ENCODE measurements at places on chromosomes 11 and 22. TPM values are rescaled to one million over a fixed set of nuclear protein-coding genes. Genes with fewer than 3 reads are reported as not detected.

DNA sequence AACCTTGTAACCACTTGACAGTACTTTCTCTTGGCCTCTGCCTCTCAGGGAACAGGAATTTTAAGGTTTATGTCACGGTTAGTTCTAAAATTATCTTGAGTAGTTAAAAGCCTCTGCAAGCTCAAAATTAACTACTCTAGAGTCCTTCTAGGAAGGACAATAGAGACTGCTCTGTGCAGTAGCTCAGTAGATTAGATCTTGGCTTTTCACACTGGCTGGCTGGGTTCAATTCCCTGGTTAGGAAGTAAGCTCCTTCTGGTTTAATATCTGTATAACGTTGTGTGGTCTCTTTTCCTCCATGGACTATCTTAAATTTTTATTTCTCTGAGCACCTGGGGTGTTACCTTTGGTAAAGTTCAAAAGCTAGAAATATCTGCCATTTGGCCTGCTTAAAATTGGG is 109.2 kb downstream of the AASDHPPT start:
- no peaks in the 10 kb centered on the region for H3K36me3 ChIP-seq
- no peaks in the 10 kb centered on the region for H3K4me1 ChIP-seq
- H3K4me3 ChIP-seq = no peak overlapping the region
- no peak overlapping the region for H3K27ac ChIP-seq

DNA sequence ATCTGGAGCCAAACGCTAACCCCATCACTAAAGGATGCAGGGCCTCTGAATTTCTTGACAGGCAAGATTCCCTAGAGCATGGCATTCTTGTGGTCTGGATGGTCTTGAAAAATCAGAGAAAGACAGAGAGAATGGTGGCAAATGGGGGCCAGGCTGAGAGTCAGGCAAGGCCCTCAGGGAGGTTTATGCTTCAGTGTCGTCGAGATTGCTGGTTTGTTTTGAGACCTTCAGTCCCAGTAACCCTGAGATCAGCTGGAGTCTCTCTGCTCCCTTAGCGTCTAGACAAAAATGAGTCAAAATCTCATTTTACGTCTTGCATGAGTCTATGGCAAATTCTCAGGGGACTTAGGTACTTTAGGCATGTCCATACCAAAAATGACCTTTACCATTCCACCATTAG is 539.3 kb downstream of the SOX6 start:
- no peak overlapping the region for H3K27ac ChIP-seq
- H3K4me3 ChIP-seq = no peak overlapping the region
- H3K4me1 ChIP-seq = peaks cover 2% of the 10 kb centered on the region
- H3K27me3 ChIP-seq = peaks cover 2% of the 10 kb centered on the region
- DNase-seq = no peak

GRCh38 chr11:85884581-85885021 is 29.4 kb downstream of the CCDC83 start:
- H3K27ac ChIP-seq = no peak overlapping the region
- H3K4me3 ChIP-seq = no peak overlapping the region
- H3K4me1 ChIP-seq = no peaks in the 10 kb centered on the region

- H3K4me1 ChIP-seq = no peaks in the 10 kb centered on the region
- no peak overlapping the region for H3K27ac ChIP-seq
- H3K27me3 ChIP-seq = peaks cover 3% of the 10 kb centered on the region
- no peaks in the 10 kb centered on the region for H3K36me3 ChIP-seq
- DNase-seq = no peak
Observed at GRCh38 chr11:123924027-123924426, 15.4 kb upstream of the OR4D5 start.

- H3K27ac ChIP-seq = no peak overlapping the region
- H3K36me3 ChIP-seq = peaks cover 5% of the 10 kb centered on the region
- no peak for DNase-seq
- H3K27me3 ChIP-seq = no peaks in the 10 kb centered on the region
- no peak overlapping the region for H3K4me3 ChIP-seq
- peaks cover 37% of the 10 kb centered on the region for H3K4me1 ChIP-seq
Observed at GRCh38 chr11:117072517-117073461, 25.4 kb downstream of the SIK3 start.

- H3K27ac ChIP-seq = no peak overlapping the region
- H3K4me3 ChIP-seq = no peak overlapping the region
- no peaks in the 10 kb centered on the region for H3K4me1 ChIP-seq
- H3K36me3 ChIP-seq = no peaks in the 10 kb centered on the region
- DNase-seq = no peak
Observed at GRCh38 chr11:33454264-33454663, 197.1 kb downstream of the HIPK3 start.

DNA sequence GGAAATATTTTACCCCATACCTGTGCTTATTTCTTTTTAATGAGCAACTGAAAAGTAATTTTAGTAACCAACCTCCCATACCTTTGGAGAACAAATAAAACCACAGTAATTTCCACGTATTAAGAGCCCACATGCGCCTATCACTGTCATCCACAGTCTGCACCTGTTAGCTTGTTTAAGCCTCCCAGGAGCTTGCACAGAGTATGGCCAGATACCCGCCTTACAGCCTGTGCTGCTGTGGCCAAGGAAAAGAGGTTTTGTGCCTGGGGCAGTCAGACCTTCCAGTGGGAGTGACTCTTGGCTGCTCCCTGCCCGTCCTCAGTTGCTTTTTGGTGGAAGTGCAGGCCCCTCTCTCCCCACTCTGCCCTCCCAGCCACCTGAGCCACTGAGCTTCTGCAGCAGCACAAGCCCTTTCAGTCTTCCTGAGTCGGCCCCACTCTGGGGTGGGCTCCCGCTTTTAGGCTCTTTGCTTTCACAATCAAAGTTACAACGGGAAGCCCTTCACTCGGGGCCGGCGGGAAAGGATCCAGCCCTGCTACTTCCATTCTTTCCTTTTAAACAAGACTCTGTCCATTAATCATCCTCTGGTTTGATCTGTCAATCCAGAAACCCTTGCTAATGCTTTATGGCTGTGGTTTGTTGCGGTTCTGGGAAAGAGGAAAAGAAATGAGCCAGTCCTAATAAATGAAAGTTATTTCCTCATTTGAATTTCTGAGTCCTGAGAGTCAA is 308.8 kb downstream of the TBC1D22A start:
- DNase-seq = no peak
- H3K4me3 ChIP-seq = no peak overlapping the region
- H3K4me1 ChIP-seq = peaks cover 10% of the 10 kb centered on the region
- no peak overlapping the region for H3K27ac ChIP-seq
- H3K27me3 ChIP-seq = no peaks in the 10 kb centered on the region

- peaks cover 69% of the 10 kb centered on the region for H3K36me3 ChIP-seq
- H3K27me3 ChIP-seq = no peaks in the 10 kb centered on the region
- no peak overlapping the region for H3K4me3 ChIP-seq
- no peak overlapping the region for H3K27ac ChIP-seq
Observed at GRCh38 chr11:134157451-134157850, 66.3 kb downstream of the NCAPD3 start.

DNA sequence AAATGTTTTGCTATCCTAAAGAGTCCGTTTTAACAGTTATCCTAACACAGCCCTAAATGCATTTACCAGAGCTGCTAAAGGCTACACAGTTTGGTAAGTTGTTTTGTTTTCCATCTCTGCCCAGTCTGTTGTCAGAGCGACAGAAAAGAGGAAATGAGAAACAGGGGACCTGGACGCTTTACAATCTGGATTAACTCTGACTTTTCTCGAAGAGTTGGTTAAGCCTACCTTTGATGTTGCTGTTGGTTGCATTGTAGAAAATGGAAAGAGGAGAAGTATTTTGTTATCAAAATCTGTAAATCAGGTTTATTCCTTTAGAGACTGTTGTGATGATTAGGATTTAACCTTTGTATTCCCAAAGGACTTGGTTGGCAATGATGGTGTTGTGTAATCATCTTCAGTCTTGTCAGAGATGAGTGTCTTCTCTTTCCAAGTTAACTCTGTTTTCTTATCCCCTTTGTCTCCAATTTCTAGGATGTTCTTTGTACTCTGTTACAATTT is 481 bp downstream of the ANGPTL5 start:
- peak overlapping the region; percentile 39 for H3K27ac ChIP-seq
- DNase-seq = no peak
- H3K4me3 ChIP-seq = peak overlapping the region; percentile 87
- H3K36me3 ChIP-seq = no peaks in the 10 kb centered on the region
- peaks cover 25% of the 10 kb centered on the region for H3K4me1 ChIP-seq
- H3K27me3 ChIP-seq = no peaks in the 10 kb centered on the region

DNA sequence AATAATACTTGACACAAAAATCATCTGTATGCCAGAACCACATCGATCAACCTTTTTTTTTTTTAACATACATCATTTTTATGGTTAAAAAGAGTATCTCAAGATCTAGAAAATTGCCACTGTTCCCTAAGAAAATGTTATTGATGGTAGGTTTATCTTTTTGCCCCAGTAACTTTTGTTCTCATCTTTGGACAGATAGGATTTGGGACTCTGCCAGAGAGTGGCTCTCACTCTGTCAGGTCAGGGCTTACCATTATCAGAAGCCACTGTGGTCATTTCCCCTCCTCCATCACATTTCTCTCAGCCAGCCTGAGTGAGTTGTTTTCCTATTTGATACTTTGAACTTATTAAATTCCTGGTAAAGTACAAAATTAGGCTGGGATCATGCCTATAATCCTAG is 47.9 kb upstream of the YWHAH start:
- no peak overlapping the region for H3K27ac ChIP-seq
- no peaks in the 10 kb centered on the region for H3K27me3 ChIP-seq
- DNase-seq = no peak
- H3K4me1 ChIP-seq = peaks cover 2% of the 10 kb centered on the region

DNA sequence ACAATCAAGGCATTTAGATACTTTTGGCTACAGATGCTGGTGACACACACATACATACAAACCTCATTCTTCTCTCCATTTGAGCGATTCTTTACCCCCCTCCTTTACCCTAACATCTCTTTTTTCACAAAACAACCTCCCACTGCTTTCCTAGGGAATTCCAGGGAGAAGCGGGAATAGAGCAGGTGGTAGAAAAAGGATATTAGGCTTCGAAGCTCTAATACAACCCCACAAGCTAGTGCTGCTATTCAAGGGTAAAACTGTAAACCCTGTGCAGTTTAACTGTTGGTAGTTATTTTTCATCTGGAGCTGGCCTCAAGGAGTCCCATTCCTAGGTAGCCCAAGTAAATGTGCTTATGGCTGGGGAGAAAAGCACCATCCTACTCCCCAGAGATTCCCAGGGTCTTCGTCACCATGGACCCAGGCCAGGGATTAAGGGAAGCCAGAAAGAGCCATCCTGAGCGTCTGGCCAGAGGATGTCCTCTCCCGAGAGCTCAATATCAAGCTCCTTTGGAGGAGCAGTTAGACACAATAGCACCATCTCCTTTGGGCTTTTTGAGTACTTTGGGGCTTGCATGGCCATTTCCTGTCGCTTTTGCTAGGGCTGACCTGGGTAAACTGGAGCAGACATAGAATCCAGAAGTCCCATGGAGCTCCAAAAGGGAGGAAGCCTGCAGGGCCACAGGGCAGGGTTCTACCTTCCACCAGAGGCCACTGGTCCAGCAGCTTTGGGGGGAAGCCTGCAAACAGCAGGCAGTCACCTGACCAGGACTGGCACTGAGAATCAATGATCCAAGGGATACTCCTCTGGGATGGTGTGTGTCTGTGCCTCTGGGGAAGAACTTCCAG is 3.1 kb downstream of the MAML2 start:
- peaks cover 42% of the 10 kb centered on the region for H3K36me3 ChIP-seq
- peak overlapping the region; percentile 96 for H3K4me3 ChIP-seq
- H3K27me3 ChIP-seq = no peaks in the 10 kb centered on the region
- H3K27ac ChIP-seq = peak overlapping the region; percentile 88
- H3K4me1 ChIP-seq = peaks cover 53% of the 10 kb centered on the region

DNA sequence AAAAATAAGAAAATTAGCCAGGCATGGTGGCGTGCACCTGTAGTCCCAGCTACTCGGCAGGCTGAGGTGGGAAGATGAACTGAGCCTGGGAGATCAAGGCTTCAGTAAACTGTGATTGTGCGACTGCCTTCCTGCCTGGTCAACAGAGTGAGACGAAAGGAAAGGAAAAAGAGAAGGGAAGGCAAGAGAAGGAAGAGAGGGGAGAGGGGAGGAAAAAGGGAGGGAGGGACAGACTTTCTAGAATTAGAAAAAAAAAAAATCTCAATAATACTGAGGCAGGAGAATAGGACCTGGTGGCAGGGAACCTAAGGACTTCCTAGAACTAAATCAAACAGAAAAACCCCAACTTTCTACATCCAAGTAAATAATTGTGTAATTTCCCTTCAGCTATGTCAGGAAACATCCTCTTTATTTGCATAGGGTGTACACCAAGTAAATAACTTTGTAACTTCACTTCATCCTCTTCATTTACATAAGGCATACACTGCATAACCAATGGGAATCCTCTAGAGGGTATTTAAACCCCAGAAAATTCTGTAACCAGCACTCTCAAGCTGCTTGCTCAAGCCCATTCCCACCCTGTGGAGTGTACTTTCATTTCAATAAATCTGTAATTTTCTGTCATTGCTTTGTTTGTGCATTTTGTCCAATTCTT is 8.7 kb downstream of the SBF2 start:
- DNase-seq = no peak
- no peaks in the 10 kb centered on the region for H3K36me3 ChIP-seq
- peaks cover 13% of the 10 kb centered on the region for H3K27me3 ChIP-seq

DNA sequence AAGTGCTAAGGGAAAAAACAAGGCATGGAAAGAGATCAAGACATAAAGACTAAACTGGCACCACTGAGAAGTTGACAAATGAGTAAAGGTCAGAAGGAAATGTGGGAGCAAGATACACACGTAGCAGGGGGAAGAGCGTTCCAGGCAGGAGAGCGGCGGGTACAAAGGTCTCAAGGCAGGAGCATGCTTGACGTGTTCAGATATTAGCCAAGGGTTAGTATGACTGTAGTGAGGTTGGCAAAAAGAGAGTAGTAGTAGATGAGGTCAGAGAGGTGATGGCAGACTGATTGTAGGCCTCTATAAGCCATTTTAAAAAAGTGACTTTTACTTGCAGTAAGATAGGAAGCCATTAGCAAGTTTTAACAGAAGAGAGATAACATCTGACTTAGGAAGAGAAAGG is 9.9 kb downstream of the SYT9 start:
- H3K27ac ChIP-seq = no peak overlapping the region
- H3K36me3 ChIP-seq = no peaks in the 10 kb centered on the region
- no peak overlapping the region for H3K4me3 ChIP-seq
- peaks cover 16% of the 10 kb centered on the region for H3K27me3 ChIP-seq

DNA sequence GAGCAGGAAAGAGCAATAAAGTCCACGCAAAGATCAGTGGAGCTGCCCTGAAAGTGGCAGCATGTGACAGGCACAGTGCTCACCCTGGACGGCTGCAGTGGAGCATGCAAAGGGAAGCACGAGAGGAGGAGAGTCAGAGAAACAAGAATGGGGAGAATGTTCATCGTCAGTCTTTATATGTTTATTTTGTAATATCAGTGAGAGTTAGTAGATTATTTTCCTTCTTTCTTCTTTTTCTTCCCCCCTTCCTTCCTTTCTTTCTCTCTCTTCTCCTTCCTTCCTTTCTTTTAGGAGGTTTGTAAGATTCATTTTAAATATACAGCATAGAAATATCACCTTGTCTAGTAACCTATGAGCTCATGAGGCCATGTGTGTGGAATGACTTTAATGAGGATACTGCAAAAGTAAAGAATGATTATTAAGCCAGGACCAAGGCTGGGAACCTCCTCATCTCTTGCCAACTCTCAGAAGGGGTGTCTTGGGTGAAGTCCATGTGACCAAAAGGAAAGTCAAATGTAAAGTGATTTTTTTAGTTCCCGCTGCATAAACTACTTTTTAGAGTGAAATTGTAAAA is 321.1 kb downstream of the AASDHPPT start:
- no peak overlapping the region for H3K27ac ChIP-seq
- no peaks in the 10 kb centered on the region for H3K27me3 ChIP-seq
- H3K4me3 ChIP-seq = no peak overlapping the region
- H3K36me3 ChIP-seq = no peaks in the 10 kb centered on the region
- DNase-seq = no peak

Gene SMC1B
- total RNA-seq = 0.64 TPM

Gene HBD
- total RNA-seq = not detected

Gene CHRM1
- total RNA-seq = not detected

Gene GVQW3
- 5.5 TPM for total RNA-seq

Gene SAA4
- not detected for total RNA-seq

Gene CCDC188
- 0.23 TPM for total RNA-seq

Gene CDC42EP2
- total RNA-seq = 0.25 TPM

Gene ZNF280B
- 2.5 TPM for total RNA-seq

Gene LINC01488
- not detected for total RNA-seq

Gene HTR3B
- total RNA-seq = not detected

All from activated CD4-positive, alpha-beta T cell treated with anti-CD3 and anti-CD28 coated beads, Interleukin-2, amount 10 ng/mL, durations not matched to agents 7 days and 5 days (primary cell).